IPS DF 6.9 (cell line): ENCODE measurements at places on chromosomes 16 and 17.

DNA sequence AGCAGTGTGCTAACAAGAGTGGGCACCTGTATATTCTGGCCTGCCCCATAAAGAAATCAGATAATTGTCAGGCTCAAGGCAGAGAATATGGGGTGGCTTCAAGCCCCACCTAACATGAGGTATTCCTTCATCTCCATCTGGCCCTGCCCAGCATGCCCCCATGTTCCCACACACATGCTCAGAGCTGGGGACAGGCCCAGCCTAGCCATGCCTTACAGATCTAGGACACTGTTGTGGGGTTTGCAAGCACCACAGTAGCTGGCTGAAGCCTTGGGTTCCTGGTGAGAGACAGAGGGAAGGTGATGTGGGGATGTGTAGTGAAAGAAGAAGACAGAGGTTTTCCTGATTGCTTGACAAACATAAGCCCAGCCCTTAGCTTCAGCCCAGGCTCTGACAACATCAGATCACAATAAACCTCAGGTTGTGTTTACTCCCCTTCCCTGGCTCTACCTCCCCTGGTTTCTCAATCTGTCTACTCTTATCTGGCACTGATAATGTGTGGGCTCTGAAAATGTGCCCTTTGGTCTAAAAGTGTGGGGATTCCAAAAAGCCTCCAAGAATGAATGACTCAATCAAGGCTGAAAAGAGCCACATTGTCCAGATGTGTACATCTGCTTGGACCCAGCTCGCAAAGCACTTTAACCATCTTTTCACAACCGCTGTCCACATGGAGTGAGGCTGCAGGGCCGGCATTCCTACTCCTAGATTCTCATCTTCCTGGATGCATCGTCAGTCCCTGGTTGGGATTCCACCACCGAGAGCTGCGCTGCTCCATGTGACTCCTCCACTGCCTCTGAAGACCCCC lies 34.4 kb downstream of the CDRT4 start:
- no peak for DNase-seq

GRCh38 chr17:68599552-68600066 lies 1.6 kb downstream of the FAM20A start:
- no peak for DNase-seq

DNA sequence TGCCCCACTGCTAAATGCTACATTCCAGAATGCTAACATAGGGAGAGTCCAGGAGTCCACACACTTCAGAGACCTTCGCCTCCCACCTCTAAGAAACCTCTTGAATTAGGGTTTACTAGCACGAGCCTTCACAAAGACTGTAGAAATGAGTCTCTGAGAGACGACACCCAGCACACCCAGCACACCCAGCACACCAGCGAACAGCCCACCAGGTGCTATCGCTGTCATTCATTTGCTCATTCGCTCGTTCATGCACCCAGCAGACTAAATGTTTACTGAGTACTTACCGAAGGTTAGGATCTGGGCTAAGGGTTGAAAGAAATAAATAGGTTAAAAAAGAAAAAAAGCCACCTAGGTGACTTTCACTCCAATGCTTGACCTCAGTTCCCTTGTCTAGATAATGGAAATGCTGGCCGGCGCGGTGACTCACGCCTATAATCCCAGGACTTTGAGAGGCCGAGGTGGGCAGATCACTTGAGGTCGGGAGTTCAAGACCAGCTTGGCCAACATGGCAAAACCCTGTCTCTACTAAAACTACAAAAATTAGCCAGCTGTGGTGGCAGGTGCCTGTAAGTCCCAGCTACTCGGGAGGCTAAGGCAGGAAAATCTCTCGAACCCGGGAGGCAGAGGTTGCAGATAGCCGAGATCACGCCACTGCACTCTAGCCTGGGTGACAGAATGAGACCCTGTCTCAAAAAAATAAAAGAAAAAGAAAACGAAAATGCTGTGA lies 100.8 kb downstream of the ADCY9 start:
- DNase-seq, result no peak

DNA sequence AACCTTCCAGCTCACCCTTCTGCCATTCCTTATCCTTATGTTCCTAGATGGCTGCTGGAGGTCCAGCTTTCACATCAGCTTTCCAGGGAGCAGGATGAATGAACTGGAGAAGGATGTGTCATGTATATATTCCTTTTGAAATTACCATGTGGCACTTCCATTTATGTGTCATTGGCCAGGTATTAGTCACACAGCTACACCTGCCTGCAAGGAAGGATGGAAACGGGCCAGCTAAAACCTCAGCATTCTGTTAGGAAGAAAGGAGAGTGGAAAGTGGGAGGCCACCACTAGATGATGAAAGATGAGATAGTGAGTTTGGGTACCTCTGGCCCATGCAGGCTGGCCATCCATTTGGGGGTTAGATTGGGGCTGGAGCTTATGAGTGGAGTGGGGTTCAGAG lies 67.5 kb downstream of the KSR1 start:
- DNase-seq, result no peak

DNA sequence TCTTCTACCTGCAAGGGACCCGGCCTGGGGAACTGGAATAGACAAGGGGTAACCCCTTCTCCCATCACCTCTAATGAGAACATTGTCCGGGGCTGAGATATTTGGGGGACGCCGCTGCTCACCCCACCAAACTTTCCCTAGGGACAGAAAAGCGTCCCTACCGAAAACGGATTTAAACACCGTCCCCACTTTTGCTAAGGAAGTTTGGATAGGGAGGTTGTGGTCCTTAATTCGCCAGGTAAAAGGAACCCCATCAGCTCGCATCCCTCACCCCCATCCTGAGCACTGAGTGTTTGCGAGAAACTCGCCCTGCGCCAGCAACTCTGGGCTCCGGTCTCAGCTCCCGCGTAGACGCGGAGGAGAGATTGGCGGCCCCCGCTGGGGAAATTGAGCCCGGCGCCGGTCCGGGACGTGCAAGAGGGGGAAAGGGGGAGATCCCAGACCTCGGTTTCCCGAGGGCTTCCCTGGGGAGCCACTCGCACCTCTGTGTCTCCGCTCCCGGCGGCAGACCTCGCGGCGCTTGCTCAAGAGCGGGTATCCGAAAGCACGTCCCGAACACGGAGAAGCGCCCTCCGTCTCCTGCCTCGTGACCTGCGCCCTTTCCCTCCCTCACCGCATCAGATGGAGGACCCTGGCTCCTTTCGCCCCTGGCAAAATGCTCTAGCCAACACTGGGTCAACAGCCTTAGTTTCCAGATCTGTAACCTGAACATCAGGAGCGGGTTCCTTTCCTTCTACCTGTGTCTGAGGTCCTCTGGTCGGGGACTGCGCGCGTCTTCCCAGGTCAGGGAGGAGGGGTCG lies 3.1 kb upstream of the SOX9 start:
- DNase-seq, result no peak

GRCh38 chr17:51778842-51779241 lies 379.7 kb downstream of the CA10 start:
- DNase-seq, result no peak

- DNase-seq, result no peak
Observed at GRCh38 chr17:31226373-31226772, 70.7 kb downstream of the OMG start.

DNA sequence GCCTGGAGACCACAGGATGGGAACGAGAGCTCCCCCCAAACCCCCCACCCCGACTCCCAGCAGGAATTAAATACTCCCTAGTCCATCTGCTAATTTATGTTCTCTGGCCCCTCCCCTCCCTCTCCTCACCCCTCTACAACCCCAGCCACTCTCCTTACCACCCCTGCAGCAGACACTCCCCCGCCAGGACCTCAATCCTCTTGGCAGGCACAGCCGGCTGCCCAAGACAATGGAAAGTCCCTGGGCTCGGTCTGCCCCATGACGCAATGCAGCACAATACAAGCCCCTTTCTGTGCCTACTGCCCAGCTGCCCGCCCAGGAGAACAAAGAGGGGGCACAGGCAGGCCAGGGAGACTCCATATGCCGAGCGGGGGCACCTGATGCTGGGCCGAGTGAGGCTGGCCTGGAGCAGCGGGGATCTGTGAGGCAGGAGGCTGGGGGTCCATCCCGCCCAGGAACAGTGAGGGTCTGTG lies 30.3 kb upstream of the CDC42EP4 start:
- DNase-seq, result no peak

GRCh38 chr17:64622931-64623654 lies 39.0 kb downstream of the SMURF2 start:
- no peak for DNase-seq

DNA sequence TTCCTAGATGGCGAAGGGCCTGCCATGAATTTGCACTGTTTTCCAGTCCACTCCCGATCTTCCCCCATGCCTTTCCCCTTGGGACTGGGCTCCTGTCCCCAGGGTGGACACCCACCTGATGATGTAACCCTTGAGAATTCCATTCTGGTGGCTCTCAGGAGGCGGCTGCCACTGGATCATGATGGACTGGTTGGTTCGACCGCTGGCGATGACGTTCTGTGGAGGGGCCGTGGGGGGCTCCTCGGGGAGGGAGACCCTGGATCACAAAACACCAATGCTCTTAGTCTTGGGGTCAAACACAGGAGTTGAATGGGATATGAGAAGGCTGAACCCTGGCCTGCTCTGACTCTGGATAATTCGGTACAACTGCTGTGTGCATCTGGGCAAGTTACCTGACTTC lies 107.2 kb upstream of the CDC42EP4 start:
- DNase-seq, result no peak

DNA sequence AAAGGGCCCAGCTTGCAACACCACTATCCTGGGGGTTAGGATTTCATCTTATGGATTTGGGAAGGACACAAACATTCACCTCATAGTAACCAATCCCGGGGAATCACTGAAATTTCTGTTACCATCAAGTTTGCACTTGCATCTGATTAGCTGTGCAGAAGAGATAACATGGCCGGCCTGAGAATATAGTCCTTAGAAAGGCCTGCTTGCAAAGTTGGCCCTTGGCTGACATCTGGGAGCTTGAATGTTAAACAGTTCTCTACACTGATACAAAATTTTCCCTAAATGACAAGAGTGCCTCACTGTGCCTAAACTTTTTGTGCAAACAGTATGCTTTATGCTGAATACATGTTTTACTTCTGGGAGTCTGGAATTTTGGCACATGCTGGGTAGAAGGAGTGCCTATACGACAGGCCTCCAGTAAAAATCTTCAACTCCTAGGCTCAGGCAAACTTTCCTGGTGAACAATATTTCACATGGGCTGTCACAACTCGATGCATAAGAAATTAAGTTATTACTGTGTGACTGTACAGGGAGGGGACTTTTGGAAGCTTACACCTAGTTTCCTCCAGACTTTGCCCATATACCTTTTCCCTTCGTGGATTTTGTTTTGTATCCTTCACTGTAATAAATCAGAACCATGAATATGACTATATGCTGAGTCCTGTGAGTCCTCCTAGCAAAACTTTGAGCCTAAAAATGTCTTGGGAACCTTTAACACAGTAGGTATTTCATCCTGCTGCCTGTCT lies 31.3 kb downstream of the TBC1D3B start:
- DNase-seq, result no peak

- no peak for DNase-seq
Observed at GRCh38 chr17:27566671-27567562, 64.1 kb upstream of the LGALS9 start.

DNA sequence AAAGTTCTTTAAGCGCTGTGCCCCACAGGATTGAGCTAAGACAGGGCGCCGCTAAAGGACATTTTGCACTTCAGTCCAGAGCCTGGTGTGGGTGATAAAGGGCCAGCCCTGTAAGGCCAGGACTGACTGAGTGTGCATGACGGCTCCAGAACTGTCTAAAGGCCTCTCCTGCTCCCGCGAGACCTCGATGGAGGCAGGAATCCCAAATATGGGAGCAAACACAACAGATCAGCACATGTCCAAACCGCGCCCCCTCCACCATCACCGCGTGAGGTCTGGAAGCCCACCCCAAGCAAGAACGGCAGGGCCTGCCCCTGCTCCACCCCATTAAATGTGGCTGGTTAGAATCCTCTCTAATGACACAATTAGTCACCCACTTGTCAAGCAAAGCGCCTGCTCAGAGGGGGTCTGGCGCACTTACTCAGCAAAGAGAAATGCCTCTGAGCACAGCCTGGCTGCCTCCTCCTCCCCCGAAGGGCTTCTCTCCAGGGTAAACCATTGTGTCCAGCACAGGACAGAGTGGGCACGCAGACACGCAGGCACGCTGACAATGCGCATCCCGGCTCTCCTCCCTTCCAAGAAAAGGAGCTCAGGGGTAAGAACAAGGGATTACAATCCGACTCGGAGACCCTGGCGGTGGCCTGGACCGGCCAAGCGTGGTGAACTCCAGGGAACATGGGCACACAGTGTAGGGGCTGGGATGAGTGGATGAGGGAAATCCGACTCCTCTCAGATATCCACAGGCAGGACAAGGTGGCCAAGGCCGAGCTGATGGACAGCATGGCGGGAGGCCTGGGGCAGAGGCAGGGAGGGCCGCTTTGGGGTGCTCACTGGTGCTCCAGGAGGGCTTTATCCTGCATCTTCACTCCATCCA lies 1.5 kb downstream of the MXRA7 start:
- no peak for DNase-seq

DNA sequence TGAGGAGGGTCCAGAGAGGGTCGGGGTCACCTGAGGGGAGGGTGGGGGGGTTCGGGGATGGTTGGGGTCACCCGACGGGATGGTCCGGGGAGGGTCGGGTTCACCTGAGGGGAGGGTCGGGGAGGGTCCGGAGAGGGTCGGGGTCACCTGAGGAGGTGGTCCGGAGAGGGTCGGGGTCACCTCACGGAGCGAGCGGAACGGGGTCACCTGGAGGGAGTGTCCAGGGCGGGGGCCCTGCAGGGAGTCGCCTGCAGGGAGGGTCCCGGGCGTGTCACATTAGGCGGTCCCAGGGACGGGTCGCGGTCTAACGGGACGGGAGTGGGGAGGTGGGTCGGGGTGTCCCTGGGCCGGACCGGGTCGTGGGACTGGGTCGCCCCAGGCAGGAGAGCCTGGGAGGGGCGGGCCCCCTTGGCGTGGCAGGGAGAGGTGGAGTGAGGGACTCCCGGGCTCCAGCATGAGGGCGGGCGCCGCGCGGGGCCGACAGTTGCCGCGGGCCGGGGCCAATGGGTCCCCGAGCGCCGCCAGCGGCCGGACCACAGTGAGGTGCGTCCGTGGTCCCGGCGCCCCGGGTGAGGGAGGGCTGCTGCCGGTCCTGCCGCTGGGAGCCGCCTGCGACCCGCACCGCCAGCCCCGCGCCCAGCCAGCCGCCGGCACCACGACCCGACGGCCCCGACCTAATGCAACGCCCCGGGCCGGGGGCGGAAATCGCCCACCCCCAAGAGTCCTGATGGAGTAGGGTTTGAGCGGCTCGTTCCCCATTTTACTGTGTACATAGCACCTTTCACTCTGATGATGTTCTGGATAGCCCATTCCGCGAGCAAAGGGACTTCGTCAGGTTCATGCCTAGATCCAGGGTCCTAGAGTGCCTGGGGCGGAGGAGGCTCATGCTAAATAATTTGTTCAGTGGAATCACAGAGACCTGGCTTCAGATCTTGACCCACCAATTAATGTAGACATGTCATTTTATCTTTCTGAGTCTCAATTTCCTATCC lies 1.2 kb upstream of the ABCA3 start:
- DNase-seq, result no peak

- no peak for DNase-seq
Observed at GRCh38 chr17:15485045-15485444, 17.6 kb upstream of the CDRT4 start.

- no peak for DNase-seq
Observed at GRCh38 chr16:35296962-35297653, 1837.7 kb downstream of the TP53TG3F start.

DNA sequence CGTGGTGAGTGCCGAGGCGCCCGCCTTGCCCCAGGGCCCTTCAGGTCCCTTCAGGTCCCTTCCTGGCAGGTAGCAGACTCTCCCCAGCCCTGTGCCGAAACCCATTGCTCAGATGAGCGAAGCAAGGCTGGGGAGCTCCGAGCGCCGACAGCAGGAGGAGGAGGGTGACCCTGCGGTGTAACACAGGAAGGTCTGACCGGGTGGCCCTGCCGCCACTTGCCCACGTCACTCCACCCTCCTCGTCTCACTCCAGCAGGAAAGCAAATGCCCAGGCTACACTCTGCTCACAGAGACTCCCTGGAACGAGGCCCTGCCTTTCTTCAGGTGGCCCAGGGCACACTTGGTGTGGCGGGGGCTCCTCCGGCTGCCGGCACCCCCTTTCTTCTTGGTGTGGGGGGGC lies 57.2 kb downstream of the ACTG1 start:
- no peak for DNase-seq
